ENCODE measurements at places on chromosomes 3 and 15.

DNA sequence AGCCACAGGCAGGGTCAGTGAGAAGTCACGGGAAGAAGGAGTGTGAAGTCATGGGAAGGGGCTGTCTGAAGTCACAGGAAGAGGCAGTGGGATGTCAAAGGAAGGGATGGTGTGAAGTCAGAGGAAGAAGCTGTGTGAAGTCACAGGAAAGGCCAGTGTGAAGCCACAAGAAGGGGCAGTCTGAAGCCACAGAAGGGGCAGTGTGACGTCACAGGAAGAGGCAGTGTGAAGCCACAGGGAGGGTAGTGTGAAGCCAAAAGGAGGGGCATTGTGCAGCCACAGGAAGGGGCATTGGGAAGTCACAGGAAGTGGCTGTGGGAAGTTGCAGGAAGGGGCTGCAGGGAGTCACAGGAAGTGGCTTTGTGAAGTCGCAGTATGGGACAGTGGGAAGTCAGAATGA is 35.1 kb downstream of the GASK1A start:
- no peak for DNase-seq

DNA sequence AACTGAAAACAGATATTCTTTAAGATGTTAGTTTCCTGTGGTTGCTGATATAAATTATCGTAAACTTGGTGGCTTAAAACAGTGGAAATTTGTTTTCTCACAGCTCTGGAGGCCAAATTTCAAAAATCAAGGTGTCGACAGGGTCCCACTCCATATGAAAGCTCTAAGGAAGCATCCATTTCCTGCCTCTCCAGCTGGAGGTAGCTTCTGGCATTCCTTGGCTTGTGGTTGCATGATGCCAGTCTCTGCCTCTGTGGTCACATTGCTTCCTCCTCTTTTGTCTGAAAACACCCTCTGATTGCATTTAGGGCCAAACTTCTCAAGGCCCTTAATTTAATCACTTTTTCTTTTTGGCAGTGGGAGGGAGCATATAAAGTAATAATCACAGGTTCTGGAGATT is 96.8 kb downstream of the PPM1L start:
- no peak for DNase-seq

- DNase-seq, result peak; percentile 11
Measured at GRCh38 chr3:171460725-171461524, 720 bp upstream of the TNIK start.

DNA sequence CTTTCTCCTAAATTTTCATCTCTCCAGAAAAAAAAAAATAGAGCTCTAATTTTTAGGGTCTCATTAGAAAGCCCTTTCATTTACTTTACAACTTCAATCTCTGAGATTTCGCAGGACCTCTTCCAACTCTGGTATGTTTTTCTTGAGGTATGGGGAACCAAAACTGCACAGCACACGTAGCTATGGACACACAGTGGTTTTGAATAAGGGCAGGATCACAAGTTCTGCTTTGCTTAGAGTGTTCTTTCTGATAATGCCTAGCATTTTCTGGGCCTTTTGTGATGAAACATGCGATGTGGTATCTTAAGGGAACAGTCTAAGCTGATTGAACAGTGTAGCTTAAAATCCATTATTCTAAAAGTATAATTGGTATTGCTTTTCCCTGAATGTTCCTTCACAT is 25.3 kb downstream of the ZNF592 start:
- no peak for DNase-seq

GRCh38 chr3:31086698-31087097 is 192.2 kb upstream of the GADL1 start:
- no peak for DNase-seq

GRCh38 chr15:65132878-65133547 is 595 bp downstream of the PDCD7 start:
- DNase-seq, result peak; percentile 13

DNA sequence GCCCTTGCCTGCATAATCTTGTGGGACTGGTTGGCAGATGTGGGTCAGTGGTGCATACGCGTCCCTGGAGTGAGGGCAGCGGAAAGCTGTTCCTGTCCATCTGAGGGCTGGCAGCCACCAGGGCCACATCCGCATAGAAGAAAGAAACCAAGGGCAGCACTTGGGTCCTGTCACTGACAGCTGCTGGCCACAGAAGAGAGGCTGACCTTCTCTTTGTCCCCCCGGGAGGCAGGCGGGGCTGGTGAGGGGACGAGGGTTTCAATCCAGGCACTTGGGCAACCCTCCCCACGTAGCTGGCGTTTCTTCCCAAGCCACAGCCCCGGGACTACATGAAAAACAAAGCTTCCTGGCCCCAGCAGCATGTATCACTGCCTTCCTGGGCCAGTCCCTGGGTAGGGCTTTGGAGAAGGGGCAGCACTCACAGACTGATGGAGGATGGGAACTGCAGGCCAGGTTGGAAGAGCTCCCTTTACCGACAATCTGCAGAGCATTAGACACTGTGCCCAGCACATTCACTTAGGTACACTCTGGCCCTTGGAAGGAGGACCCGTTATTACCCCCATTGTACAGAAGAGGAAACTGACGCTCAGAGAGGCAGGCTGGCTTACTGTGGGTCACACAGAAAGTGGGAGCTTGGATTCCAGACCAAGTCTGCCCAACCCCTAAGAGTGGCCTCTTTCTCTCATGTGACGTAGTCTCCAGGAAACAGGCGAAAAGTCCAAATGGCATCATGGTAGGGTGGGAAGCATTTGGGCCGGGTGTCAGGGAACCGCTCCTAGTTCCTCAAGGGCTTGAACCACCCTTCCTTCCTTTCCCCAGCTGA is 78.8 kb upstream of the SLC6A6 start:
- no peak for DNase-seq

- no peak for DNase-seq
Measured at GRCh38 chr3:2950159-2950558, 160.0 kb downstream of the IL5RA start.

GRCh38 chr15:51366920-51367319 is 25.5 kb downstream of the GLDN start:
- DNase-seq, result no peak

DNA sequence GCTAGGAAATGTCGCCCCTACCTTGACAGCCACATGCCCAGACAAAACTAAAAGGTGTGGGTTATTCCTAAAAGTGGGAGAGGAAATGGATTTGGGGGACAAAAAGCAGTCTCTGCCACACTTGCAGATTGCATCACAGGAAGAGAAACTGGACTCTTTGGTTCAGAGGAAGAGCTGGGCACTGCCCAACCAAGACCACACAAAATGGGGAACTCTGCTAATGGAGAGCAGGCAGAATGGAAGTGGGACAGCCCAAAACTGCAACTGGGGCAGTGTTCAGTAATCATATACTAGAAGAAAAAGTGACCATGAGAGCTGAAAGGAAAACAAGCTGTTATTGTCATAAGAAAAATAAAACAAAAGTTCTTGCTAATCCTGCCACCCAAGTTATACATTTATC is 138.9 kb upstream of the FRMD4B start:
- DNase-seq, result no peak

DNA sequence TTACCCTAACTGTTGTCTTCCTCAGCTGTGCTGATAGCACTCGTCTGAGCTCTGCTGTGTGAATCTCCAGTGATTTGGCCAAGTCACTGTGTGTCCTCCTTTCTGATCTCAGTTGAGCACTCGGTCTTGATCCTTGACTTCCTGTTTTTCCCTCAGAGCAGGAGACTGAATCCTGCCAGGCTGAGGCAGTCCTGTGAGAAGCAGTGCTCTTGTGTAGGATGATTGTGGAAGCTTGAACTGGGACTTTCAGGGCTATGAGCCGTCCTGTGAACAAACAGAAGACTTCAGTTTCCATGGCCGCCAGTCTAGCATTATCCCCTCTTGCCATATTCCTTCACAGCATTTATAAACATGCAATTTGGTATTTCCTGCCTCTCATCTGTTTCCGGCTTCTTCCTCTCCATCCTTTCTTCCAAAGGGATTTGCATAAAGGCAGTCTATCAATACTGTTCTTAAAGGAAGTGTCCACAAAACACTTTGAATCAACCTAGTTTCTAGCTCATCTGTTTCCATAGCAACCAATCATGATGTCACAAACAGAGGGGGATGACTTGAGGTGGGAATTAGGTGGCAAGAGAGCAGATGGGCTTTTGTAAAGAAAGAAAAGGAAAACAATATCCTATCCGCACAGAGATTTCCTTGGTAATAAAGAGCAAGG is 237.2 kb downstream of the AGBL1 start:
- no peak for DNase-seq

DNA sequence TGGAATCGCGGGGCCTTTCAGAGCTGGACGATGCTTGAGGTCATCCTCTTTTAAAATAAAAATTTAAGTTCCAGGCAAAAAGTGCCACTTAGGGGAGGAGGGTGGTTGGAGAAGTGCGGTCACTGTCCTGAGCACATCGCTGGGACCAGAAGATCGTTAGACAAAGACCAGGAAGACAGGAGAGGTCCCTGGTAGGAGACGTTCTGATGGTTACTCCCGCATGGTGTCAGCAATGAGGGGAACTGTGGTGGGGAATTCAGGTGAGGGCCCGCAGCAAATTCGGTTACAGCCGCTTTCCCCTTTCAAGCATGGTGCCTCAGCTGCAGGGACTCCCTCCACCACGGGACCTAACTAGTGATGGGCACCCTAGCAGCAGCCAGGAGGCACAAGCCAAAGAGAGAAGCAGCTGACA is 1.0 kb upstream of the ISY1 start:
- DNase-seq, result no peak

DNA sequence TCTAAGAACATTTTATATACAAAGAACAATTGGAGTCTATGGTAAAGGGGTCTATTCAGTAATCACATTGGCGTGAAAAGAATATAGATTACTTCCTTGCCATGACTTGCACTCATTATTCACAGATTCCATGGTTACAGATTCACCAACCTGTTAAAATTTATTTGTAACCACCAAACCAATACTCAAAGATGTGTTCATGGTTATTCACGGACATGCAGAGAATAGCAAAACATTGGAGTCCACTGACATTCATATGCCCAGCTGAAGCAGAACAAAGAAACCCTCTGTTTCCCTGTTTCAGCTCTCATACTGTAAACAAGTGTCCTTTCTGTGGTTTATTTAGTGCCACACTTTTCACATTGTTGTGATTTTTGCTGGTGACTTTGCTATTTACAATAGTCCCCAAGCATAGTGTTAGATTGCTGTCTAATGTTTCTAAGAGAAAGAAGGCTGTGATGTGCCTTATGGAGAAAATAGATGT is 185.8 kb upstream of the TTC14 start:
- no peak for DNase-seq

DNA sequence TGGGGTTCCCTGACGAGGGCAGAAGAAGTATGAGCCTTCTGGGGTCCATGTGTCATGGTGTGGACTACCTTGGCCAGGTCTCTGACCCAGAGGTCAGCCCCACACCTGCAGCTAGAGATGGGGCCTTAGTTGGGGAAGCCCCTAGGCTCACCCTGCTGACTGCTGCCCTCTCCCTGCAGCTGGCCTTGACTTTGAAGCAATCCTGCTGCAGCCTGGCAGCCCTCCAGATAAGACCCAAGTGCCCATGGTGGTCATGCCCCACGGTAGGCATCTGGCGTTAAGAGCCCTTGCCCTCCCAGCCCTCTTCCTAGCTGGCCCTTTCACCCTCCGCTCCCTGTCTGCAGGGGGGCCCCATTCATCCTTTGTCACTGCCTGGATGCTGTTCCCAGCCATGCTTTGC is 7.4 kb downstream of the APEH start:
- DNase-seq, result no peak

- peak; percentile 9 for DNase-seq
Measured at GRCh38 chr15:52527911-52528563, 643 bp downstream of the MYO5A start.

GRCh38 chr3:184160456-184160855 is 5.3 kb downstream of the DVL3 start:
- no peak for DNase-seq

DNA sequence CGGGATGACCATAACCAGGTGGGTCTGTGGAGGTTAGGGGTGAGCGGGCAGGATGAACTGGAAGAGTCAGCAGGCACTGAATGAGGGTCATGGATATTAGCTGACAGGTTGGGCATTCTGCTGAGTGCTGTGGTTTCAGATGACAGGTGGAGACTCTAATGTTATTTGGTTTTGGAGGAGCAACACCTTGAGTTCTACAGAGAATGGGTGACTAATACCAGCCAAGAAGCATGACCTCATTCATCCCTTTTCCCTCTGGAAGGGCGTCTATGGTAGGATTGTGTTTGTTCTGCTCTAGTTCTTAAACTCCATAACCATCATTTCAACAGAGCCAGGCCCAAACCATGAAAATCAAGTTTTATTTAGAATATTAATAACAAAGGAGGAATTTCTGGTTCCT is 550.7 kb upstream of the LMCD1 start:
- no peak for DNase-seq

GRCh38 chr3:74739242-74739641 is 124.8 kb upstream of the CNTN3 start:
- DNase-seq, result no peak

GRCh38 chr15:47293466-47294162 is 423.7 kb upstream of the SEMA6D start:
- no peak for DNase-seq

DNA sequence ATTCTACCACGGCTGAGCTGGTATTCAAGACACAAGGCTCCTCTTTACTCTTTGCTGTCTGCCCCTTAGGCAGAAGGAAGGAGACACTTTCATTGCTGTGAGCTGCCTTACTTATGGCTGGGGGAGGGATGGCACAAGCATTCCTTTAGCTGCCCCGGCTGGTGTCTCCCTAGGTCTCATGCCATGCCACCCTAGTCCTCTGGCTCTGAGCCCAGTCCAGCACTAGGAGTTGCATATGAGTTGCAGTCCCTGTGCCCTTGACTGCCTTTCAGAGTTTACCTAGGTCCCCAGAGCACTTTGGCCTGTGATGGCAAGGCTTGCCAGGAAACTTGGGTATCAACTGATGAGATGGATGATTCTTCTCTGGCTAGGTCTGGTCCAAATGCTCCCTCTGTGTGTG is 296.4 kb downstream of the RBMS3 start:
- no peak for DNase-seq

DNA sequence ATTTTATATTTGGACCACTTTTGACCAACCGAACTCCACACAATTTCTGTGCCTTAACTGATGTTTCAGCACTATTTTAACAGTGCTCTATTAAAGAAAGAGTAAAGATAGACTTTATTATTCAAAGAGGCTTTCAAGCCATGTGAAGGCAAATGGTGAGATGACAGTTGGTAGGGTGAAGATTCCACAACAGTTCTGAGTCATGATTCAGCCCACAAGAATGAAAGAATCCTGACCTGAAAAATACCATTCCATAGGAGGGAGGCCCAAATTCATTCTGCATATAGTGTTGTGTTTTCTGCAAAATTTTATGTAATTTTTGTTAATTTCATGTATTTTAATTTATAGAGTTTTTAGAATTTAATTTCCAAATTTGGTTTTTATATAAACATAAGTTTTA is 135.6 kb upstream of the STAC start:
- no peak for DNase-seq
